Sigmoid colon (tissue), 7 donors: ENCODE measurements at places on chromosomes 16 and 17. TPM values are rescaled to one million over a fixed set of nuclear protein-coding genes. Genes with fewer than 3 reads are reported as not detected.

Gene SOX8
- polyA plus RNA-seq: not detected

Gene PVALEF
- not detected for polyA plus RNA-seq

Gene ADAM11
- 0.61 TPM for polyA plus RNA-seq

Gene SLC52A1
- polyA plus RNA-seq: 0.74 TPM

Gene TMC8
- polyA plus RNA-seq: 1.8 TPM

Gene KRTAP1-5
- polyA plus RNA-seq: not detected

Gene SALL1
- polyA plus RNA-seq: 0.60 TPM

Gene CBFA2T3
- 9.8 TPM for polyA plus RNA-seq

Gene C16orf46
- polyA plus RNA-seq: not detected

Gene TNK1
- polyA plus RNA-seq: 14.6 TPM

Gene VTN
- polyA plus RNA-seq: 0.45 TPM
